Activated naive CD4-positive, alpha-beta T cell treated with anti-CD3 and anti-CD28 coated beads for 36 hours (primary cell): ENCODE measurements at places on chromosomes 7 and 10. TPM values are rescaled to one million over a fixed set of nuclear protein-coding genes. Genes with fewer than 3 reads are reported as not detected.

GRCh38 chr10:96502561-96503282, 11.0 kb downstream of the TLL2 start:
- no peak for DNase-seq
- no peaks in the 10 kb centered on the region for H3K4me1 ChIP-seq
- no peak overlapping the region for H3K27ac ChIP-seq
- peaks cover 3% of the 10 kb centered on the region for H3K27me3 ChIP-seq

GRCh38 chr7:40536421-40536820, 401.6 kb downstream of the SUGCT start:
- no peak overlapping the region for H3K27ac ChIP-seq
- H3K27me3 ChIP-seq: no peaks in the 10 kb centered on the region
- no peak overlapping the region for H3K4me3 ChIP-seq
- DNase-seq: no peak

The NMT2 gene
- 22.3 TPM for total RNA-seq

DNA sequence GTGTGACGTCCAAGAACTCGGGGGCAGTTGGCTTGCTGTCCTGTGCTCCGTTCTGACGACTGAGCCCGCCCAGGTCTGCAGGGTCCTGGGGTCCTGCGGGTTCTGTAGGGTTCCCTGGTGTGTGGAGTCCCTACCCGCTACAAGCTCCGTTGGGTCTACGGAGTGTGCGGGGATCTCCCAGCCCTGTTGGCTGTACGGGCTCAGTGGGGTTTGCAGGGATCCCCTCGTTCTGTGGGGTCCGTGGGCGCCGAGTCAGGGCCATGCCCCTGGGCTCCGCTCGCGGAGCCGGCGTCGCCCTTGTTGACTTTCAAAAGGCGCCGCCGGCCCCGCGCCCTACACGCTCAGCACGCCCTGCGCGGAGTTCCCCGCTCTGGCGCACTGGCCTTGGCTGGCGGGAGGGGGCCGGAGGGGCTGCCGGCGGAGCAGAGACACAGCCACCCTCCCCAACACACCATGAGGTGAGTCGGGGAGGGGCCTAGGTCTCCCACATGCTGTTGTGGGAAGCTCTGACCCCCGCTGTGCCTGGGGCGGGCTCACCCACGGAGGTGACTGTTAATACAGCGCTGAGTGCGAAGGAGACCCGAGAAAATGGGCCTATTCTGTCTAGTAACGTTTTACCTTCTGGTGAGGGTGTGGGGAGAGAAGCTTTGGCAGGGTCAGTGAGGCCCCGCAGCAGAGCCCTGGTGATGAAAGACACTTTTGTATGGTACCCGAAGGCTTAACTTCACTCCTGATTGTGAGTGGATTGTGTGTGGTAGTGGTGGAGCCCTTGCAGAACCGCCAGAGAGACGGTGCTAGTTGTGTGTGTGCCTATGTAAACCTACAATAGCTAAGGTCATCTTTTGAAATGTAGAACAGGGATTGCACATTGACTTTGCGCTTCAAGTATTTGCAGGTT, 8.1 kb downstream of the TASOR2 start:
- H3K36me3 ChIP-seq: peaks cover 6% of the 10 kb centered on the region
- H3K4me3 ChIP-seq: peak overlapping the region; percentile 68
- peak; percentile 77 for DNase-seq
- peak overlapping the region; percentile 76 for H3K27ac ChIP-seq
- H3K4me1 ChIP-seq: peaks cover 74% of the 10 kb centered on the region

DNA sequence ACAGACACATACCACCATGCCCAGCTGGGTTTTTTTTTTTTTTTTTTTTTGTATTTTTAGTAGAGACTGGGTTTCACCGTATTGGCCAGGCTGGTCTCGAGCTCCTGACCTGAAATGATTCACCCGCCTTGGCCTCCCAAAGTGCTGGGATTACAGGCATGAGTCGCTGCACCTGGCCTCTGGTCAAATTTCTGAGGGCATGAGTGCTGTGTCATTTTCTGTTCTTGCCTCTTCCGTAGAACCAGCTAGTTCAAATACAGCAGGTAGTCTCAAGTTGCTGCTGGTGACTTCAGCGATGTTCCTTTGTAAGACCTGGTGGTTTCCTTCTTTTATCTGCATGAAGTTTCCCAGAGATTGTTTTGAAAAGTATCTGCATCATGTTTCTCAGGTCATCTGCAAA, 134.8 kb upstream of the SHH start:
- no peak for DNase-seq
- no peak overlapping the region for H3K27ac ChIP-seq
- H3K27me3 ChIP-seq: peaks cover 3% of the 10 kb centered on the region
- no peak overlapping the region for H3K4me3 ChIP-seq

DNA sequence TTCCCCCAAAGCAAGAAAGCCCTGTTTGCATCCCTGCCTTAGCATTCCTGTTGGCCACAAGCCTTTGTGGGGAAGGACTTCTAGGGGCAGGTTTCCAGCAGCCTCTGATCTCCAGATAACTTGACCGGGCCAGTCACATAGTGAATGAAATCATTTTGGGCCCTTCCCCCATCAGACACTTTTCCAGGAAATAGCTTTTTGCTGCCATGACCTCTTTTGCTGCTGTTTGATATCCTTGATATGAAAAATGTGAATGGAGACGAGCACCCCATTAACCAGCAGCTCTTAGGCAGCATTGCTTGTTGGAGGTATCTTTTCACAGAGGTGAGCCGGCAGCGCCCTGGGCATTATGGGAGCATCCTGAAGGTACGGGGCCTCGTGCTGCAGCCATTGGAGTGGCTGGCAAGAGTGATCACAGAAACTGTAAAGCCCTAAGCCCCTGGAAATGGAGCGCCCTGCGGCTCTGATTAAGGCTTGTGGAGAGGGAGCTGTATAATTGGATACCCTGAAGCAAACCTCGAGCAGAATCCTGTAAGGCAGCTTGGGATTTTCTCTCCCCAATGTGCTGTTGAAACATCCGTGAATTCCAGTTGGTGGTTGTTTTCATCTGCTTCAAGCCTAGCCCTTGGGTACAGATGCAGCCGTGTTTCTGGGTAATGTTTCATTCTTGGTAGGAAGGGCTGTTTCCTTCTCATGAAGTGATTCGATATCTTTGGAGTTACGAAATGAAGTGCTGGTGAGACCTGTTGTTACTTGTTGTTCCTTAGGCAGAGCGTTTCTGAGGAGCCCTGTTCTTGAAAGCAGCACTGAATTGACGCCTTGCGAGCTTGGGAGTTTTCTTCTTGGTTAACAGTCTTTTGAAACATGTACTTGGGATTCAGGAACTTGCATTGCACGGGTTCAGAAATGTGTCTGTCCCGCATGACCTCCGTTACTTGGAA, 179.0 kb downstream of the PTEN start:
- no peak overlapping the region for H3K4me3 ChIP-seq
- no peak for DNase-seq
- H3K27me3 ChIP-seq: no peaks in the 10 kb centered on the region
- no peaks in the 10 kb centered on the region for H3K36me3 ChIP-seq

The HOXA9 gene
- total RNA-seq: not detected

DNA sequence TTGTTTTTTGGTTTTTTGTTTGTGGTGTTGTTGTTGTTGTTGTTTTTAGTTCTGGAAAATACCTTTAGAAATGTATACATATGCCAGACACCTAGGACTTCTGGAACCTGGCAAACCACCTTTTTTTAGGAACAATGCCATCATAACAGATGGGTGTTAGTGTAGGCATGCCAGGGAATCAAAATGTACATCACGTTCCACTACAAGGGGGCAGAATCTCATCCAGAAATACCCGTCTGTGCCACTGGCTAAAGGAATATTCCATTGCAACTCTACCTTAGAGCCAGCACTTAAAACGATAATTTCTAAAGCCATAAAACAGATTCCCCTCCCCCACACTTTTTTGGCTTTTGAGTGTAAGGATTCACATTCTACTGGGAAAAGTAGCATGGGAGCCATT, 239.8 kb downstream of the ETV1 start:
- no peak for DNase-seq
- no peak overlapping the region for H3K4me3 ChIP-seq
- H3K27me3 ChIP-seq: no peaks in the 10 kb centered on the region
- no peaks in the 10 kb centered on the region for H3K36me3 ChIP-seq
